ENCODE measurements at places on chromosomes 2 and 18. TPM values are rescaled to one million over a fixed set of nuclear protein-coding genes. Genes with fewer than 3 reads are reported as not detected.

GRCh38 chr2:174753038-174753633 is 11.1 kb downstream of the CHRNA1 start:
- no peaks in the 10 kb centered on the region for H3K4me1 ChIP-seq
- no peak for DNase-seq
- no peaks in the 10 kb centered on the region for H3K27me3 ChIP-seq

MRPL33 gene
- 120 TPM for total RNA-seq

DNA sequence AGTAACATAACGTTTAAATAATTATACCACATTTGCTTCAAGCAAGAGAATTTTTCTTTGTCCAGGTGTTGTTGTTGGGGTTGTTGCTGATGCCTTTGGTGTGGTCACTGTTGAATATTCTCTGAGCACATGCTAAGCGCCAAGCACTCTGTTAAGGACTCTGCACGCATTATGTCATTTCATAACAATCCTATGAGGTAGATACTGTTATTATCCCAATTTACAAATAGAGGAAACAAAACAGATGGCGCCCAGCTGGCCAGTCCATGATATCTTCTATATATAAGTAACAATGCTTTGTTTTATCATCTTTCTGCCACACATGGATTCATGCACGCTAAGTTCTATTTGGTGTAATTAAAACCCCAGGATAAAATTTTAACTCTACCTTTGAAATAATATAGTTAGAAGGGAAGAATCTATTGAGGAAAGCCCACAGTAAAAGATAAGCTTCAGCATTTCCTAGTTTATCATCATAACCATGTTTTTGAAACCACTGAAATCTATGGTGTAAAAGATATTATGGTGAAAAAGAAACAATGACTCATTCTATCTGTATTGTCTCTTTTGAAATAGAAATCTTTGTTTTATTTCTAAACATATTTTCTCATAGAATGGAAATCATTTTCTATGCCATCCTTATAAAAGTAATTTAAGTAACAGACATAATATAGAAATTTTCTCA is 199.7 kb downstream of the PID1 start:
- DNase-seq = no peak
- H3K27ac ChIP-seq = no peak overlapping the region
- no peaks in the 10 kb centered on the region for H3K27me3 ChIP-seq
- H3K4me3 ChIP-seq = no peak overlapping the region
- H3K36me3 ChIP-seq = no peaks in the 10 kb centered on the region

DNA sequence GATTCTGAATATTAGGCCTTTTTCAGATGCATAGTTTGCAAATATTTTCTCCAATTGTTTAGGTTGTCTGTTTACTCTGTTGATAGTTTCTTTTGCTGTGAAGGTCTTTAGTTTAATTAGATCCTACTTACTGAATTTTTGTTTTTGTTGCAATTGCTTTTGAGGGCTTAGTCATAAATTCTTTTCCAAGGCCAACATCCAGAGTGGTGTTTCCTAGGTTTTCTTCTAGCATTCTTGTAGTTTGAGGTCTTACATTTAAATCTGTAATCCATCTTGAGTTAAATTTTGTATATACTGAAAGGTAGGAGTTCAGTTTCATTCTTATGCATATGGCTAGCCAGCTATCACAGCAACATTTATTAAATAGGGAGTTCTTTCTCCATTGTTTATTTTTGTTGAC is 404.8 kb downstream of the LNPK start:
- no peak overlapping the region for H3K27ac ChIP-seq
- no peak overlapping the region for H3K4me3 ChIP-seq
- H3K4me1 ChIP-seq = no peaks in the 10 kb centered on the region
- no peak for DNase-seq
- no peaks in the 10 kb centered on the region for H3K36me3 ChIP-seq
- H3K27me3 ChIP-seq = no peaks in the 10 kb centered on the region

EGR4 gene
- total RNA-seq = not detected

GRCh38 chr2:25620711-25621110 is 52.7 kb downstream of the DTNB start:
- H3K4me3 ChIP-seq = no peak overlapping the region
- no peak for DNase-seq

DNA sequence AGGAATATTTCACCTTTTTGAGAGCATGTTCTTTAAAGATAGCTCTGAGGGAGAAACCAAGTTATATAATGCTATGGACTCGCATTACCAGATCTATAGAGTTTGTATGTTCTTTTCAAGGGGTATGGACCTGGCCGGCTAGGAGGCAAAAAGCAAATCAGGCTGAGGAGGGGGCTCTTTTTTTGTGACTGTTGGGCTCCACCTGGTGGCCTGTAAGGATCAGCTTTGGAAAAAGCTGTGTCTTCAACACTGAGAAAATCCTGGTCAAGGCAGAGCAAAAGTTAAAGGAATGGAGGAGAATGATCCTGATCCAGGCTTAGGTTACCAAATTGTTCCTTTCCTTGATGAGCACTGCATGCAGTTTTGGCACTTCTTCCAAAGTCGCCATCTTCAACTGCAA is 180.5 kb downstream of the DIS3L2 start:
- peaks cover 2% of the 10 kb centered on the region for H3K36me3 ChIP-seq
- H3K27ac ChIP-seq = no peak overlapping the region
- DNase-seq = no peak

DNA sequence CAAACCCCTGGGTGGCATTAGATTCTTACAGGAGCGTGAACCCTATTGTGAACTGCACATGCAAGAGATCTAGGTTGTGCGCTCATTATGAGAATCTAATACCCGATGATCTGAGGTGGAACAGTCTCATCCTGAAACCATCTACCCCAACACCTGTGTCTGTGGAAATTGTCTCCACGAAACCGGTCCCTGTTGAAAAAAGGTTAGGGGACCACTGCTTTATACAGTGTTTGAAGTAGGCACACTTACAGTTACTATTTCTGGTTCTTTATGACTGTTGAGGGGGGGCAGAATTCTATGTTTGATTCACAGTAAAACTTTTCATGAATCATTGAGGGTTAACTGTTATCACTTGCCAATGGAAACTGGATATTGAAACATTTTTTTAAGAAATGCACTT is 72.0 kb downstream of the RIF1 start:
- DNase-seq = no peak
- peaks cover 55% of the 10 kb centered on the region for H3K36me3 ChIP-seq
- no peak overlapping the region for H3K4me3 ChIP-seq
- H3K4me1 ChIP-seq = no peaks in the 10 kb centered on the region
- H3K27me3 ChIP-seq = no peaks in the 10 kb centered on the region

All from stomach (tissue), 19 donors.